Pulmonary artery endothelial cell (primary cell): ENCODE measurements at places on chromosomes 4 and X.

- no peak for DNase-seq
Measured at GRCh38 chr4:146790515-146790914, 151.8 kb downstream of the POU4F2 start.

DNA sequence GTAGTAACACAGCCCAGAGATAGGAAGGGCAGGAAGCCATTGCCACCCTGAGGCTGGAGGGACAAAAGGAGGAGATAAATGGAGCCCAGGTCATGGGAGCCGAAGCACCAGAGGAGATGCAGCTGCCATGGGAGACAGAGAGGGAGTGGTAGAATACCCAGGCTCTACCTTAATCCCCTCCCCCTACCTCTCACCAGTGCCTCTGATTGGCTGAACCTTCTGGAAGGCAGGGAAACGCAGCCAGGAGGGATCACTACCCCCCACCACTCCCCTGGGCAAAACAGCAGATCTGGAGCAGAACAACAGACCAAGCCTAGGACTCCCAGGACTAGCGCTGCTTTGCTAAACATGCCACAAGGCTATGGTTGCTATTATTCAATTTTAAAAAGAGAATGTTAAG is 114.2 kb downstream of the ZNF827 start:
- no peak for DNase-seq

DNA sequence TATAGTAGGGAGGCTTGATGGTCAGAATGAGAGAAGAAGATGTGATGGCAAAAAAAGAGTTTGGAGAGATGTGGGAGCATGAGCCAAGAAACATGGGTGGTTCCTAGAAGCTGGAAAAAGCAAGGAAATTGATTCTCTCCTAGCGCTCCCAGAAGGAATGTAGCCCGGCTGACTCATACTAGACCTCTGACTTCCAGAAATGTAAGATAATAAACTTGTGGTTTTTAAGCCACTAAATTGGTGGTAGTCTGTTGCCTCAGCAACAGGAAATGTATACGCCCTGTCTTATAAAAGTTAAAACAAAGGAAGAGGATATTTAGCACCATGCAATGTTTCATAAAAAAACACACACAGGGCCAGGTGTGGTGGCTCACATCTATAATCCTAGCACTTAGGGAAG is 182.7 kb upstream of the PCDH7 start:
- peak; percentile 72 for DNase-seq

DNA sequence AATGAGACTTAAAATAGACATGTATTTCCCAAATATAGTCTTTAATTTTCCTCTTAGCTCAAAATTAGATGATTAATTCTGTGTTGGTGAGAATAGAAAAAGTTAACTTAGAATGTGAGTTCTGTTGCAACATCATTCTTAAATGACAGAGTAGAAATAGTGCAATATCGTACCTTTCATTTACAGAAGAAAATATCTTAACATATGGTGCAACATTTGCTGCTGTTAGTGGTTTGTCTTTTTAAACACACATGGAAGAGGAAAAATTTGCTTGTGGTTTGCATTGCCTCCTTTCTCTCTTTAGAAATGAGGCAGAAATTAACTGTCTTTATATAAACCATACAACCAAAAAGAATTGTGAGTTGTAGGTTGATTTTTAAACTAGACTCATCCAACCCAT is 39.3 kb upstream of the FHDC1 start:
- no peak for DNase-seq

GRCh38 chrX:104351173-104351769 is 96.5 kb upstream of the ESX1 start:
- peak; percentile 29 for DNase-seq

GRCh38 chr4:83255584-83255983 is 29.0 kb downstream of the COQ2 start:
- DNase-seq = peak; percentile 87

DNA sequence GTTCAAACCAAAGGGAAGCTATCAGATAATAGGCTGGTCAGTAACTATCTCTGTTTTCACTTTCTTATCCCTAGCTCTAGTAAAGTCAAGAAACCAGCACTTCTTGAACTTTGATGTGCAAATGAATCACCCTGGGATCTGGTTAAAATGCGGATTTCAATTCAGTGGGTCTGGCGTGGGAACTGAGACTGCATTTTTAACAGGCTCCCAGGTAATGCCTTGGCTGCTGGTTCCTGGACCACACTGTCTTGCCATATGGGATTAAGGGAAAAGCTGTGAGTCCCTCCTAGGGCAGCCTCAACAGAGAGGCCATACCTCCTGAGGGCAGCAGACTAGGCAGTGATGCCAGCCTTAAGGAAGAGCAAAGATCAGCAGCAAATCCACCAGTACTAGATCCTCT is 1.7 kb downstream of the RNF175 start:
- no peak for DNase-seq

DNA sequence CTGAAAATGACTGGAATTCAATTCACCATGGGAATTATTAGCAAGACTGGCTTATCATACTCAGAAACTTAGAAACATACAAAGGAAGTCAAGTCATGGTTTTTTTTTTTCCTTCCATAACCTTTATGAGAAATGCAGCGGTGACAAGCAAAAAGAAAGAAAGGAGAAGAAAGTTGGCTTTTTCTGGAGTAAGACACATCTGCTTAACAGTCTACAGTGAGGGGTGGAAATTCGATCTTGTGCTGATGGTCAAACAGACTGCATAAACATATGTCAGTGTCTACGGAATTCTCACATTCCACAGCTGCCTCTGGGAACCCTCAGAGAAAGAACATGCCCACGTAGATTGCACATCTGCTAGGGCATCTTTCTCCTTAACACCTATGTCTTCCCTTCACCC is 54.6 kb downstream of the PROM1 start:
- DNase-seq = no peak

DNA sequence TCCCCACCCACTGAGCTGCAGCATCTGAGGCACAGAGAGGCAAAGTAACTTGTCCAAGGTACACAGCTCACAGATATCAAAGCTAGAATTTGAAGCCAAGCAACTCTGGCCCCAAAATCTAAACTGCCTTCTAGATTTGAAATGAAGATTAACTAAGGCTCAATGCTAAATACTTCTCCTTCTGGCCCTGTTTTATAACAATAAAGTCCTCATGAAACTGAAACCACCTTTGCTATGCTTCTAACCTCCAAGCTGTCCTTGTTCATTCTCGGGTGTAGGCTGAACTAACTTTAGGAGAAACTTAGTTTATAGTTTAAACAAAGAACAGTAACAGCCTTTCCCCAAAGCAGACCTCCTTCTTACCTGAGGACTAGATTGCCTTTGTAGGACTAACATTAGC is 93.6 kb downstream of the DCTD start:
- no peak for DNase-seq

- no peak for DNase-seq
Measured at GRCh38 chrX:136143711-136144110, 3.6 kb upstream of the FHL1 start.

- no peak for DNase-seq
Measured at GRCh38 chrX:129007631-129008030, 515.7 kb downstream of the SMARCA1 start.

DNA sequence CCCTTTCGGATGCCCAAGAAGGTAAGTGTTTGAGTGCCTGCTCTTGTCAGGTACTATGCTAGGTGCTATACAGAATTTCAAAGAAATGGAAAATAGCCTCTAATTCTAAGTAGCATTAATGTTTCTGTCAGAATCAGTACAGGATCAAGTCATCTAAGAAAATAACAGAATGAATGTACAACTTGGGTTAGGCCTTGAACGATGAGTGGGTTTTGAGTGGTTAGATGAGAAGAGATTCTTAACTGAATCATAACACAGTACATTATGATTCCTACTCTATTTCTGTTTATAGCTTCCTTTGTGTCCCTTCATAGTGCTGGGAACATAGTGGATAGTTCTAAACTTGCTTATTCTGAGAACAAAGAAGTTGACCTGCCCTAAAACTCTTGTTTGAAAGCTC is 253.9 kb downstream of the GLUD2 start:
- no peak for DNase-seq

- DNase-seq = no peak
Measured at GRCh38 chrX:113289503-113289902, 448.9 kb upstream of the AMOT start.

DNA sequence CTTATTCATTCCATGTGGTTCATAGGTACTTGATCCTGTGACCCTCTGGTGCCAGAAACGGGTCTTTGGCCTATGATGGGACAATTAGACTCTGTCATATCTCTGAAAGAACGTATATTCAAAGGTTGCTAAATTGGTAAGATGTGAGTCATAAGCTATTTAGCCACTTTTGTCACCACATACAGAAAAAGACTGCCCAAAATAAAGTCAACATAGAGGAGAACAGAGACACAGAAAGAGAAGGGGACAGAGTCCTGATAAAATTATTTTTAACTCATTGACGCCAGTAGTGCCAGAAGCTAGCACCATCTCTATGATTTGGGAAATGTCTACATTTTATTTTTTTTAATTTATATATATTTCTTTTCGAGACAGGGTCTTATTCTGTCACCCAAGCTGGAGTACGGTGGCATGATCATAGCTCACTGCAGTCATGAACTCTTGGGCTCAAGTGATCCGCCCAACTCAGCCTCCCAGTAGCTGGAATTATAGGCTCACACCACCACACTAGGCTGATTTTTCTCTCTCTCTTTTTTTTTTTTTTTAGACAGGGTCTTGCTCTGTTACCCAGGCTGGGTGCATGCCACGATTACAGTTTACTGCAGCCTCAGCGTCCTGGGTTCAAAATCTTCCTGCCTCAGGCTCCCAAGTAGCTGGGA is 92.1 kb upstream of the COX18 start:
- DNase-seq = no peak

DNA sequence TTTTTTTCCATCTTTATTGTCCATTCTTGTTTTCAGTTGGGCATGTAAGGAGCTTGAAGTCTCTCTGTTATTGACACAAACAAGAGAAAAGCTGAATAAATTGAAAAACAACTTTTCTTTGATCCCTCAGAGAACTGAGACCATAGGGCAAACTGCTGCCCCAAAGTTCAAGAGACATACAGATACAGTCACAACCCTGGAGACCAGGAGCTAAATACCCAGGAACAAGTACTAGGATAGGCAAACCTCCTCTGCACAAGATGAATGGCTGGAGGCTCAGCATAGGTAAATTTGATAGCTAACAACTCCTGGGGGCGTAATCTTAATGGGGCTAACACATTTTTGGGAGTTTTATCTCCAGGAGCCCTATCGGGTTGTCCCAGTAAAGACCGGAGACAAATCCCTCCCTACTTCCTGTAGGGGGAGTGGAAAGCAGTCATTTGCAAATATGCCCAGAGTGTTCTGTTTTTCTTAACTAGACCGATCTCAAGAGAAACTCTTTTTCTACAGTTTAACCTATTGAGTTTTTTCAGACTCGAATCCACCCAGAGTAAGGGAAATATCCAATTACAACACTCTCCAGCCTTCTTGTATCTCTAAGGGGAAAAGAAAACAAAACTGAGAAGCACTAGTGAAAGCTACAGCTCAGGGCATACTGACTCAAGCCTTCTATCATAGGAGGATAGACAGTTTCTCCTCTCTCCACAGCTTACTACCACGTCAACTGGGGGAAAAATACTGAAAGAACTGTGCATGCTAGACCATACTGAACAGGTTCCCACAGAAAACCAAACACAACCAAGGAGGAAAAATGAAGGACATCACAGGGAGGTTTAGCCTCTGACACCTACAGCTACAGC is 23.1 kb downstream of the MAGEA8 start:
- DNase-seq = no peak

GRCh38 chr4:183139058-183139750 is 40.1 kb downstream of the WWC2 start:
- DNase-seq = no peak

- DNase-seq = no peak
Measured at GRCh38 chr4:8128100-8128856, 30.3 kb downstream of the ABLIM2 start.

DNA sequence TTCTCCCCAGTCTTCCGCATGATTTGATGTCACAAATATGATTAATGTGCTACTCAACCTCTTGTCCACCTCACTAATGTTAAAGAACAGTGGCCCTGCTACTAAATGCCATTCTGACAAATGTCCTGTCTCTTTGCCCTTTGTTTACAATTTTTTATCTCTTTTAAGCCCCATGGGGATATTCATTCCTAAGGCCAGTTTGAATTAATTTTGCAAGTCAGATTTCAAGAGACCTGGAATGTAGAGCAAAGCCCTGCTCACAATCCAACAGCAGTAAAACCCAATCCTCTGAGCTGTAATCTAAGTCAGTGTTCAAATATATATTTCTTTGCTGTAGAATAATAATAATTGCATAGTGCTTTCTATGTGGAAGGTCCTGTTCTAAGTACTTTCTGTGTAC is 81.2 kb downstream of the LDB2 start:
- DNase-seq = no peak

DNA sequence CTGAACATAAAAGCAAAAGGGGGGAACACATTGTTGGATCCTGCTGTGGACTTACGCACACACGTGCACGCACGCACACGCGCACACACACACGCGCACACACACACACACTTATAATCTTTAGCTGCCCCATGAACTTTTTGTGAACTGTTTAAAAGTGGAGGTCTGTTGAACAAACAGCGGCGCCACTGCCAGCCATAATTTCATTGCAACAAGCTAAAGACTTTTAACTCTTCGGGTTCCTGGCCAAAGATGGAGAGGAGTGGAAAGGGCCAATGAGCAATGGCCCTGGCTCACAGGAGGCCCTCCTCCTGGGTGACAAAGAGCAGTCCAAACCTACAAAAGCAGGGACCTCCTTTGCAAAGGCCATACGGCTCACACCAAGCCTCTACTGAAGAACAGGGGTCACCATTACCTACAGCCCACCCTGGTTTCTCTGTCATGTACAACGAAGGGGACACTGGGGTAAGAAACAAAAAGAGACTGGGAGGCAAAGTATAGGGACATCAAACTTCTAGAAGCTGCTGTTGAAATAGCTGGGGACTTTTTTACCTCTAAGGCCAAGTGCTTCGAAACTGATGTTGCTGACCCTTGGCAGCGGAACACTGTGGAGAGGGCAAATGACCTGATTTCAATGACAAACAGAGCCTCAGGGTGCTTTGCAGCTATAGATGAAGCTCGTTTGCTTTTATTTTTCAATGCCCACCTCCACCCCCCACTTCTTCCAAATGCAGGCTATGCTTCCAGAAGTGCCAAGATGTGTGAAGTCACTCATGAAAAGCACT is 16.7 kb downstream of the BCOR start:
- DNase-seq = no peak

DNA sequence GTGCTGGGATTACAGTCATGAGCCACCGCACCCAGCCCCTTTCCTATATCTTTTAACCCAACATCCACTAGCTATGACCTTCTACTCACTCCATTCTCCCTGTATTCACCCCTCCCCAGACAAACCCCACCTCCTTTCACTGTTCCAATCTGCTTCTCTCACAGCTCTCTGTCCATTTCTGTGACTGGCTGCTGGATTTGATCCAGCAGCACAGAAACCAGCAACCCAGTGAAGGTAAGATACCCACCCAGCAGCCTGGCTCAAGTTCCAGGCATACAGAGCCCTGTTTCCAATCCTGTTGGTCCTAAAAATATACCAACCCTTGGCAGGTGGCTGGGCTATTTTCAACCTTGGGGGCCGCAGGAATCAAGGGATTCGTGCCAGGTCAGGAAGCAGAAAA is 56.9 kb upstream of the SMIM10 start:
- DNase-seq = no peak

- no peak for DNase-seq
Measured at GRCh38 chrX:129452523-129452922, 70.8 kb downstream of the SMARCA1 start.

GRCh38 chr4:166308647-166309046 is 435.6 kb downstream of the TLL1 start:
- DNase-seq = no peak

GRCh38 chr4:169184236-169184635 is 86.5 kb downstream of the SH3RF1 start:
- DNase-seq = no peak

GRCh38 chr4:132240081-132240480 is 909.0 kb upstream of the PCDH10 start:
- peak; percentile 11 for DNase-seq
